Fibroblast of the conjunctiva (primary cell): ENCODE measurements at places on chromosomes 3 and 15.

DNA sequence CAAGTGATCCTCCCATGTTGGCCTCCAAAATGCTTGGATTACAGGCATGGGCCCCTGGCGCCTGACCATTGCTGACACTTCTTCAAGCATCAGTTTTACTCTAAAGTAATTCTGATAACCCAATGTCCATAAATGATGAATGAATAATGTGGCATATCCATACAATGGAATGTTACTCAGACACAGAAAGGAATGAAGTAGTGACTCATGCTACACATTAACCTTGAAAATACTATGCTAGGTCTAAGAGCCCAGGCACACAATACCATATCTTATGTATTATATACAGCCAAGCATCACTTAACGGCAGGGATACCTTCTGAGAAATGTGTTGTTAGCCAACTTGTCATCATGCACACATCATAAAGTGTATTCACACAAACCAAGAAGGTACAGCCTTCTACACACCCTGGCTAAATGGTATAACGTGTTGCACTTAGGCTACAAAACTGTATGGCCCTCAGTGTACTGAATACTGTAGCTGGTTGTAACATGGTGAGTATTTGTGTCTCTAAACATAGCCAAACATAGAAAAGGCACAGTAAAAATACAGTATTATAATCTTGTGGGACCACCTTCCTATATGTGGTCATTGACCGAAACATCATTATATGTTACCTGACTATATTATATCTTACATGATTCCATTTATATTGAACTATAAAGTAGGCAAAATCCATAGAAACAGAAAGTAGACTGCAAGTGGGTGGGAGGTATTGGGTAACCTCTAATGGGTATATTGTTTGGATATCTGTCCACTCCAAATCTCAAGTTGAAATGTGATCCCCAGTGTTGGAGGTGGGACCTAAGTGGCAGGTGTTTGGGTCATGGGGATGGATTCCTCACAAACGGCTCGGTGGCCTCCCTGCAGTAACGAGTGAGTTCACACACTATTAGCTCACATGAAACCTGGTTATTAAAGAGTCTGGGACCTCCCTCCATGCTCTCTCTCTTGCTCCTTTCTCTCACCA, 31.4 kb downstream of the MKRN2 start:
- DNase-seq = no peak

DNA sequence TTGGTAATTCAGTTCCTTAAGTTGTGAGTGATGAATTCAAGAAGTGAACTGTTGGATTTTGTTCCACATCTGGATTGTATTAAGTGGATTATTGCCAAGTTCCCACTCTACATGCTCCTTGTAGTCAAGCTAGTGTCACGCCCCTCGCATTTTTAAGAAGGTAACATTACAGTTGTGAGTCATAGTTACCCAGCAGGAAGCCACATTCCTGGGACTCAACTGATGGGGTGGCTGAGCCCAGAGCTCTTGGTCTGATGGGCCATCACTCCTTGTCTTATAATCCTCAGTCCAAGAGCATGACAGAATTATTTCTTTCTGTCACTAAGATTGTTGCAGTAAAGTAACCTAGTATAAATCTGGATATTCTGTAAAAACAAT, 102.7 kb downstream of the PTPRG start:
- DNase-seq = peak; percentile 94

- DNase-seq = no peak
These were observed 55.9 kb downstream of the SERP1 start for GRCh38 chr3:150490277-150490986.

DNA sequence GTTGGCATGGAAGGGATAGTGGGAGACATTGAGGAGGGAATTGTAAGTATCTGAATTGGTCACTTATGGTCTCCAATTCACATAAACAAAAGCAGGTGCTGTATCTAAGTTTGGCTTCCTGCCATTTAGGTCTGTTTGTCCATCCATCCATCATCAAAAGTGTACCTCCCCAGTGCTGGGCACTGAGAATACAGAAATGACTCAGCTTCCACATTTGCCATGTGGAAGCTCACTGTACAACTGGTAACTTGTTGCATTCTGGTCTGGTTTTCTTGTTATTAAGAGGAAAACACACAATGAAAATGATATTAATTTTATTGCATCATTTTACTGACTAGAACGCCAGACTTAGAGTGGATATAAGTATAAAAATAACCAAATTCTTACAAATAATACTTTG, 30.9 kb upstream of the MUC13 start:
- no peak for DNase-seq

- DNase-seq = no peak
These were observed 65.4 kb upstream of the UMPS start for GRCh38 chr3:124664804-124665203.

- DNase-seq = no peak
These were observed 44.8 kb upstream of the UMPS start for GRCh38 chr3:124685481-124685880.

- DNase-seq = no peak
These were observed 10.1 kb downstream of the MELTF start for GRCh38 chr3:197019535-197019934.

DNA sequence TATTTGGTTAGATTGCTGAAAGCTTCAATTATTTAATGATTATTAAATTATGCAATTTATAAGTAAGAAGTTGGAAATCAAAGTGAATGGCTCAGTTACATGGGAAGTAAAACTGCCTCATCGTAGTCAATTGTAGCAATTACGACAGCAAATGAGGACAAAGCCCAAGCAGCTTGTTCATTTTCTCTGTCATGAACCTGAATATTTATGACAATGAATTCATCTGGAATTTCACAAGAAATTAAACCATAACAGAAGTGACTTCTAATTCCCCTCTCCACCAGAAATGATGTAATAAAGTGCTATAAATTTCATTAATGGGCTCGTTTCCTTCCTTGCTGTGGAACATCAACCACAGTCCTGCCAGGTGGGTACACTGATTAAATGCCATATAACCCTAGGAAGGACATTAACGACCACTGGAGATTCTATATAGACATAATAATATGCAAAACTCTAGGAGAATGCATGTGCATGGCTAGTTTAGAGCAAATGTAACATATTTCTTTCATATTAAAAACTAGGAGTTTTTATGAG, 273.8 kb upstream of the DCBLD2 start:
- no peak for DNase-seq

GRCh38 chr3:39435006-39435748, 28.7 kb downstream of the RPSA start:
- no peak for DNase-seq

DNA sequence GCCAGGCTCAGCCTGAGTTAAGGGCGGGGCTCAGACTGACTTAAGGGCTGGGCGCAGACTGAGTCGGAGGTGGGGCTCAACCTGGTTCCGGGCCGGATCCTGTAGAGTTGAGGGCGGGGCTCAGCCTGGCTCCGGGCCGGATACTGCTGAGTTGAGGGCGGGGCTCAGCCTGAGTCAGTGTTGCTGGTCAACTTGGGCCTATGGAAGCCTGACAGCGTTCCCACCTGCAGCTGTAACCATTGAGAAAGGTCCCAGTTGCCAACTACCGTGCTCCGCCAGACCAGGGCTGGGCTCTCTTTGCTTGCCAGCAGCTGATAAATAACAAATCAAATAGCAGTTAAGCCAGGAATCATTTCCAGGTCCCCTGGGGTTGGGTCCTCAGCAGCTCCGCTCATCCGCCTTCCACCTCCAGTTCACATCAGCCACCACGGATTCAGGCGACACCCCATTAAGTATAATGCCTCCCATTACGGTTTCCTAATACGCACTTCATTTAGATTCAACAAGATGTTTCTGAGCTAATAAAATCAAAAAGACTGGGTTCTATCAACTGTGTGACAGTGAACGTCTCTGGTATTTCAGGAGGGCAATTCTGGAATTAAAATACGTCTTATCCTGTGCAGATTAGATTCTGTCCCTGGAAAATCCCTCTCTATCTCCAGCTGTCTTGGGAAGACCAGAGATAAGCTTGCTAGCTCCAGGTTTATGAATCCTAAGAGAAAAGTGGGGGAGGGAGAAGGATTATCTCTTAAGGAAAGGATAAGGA, 7.3 kb downstream of the GRIP2 start:
- no peak for DNase-seq

- DNase-seq = no peak
These were observed 79.2 kb downstream of the MEF2A start for GRCh38 chr15:99644913-99645542.

GRCh38 chr3:127168271-127168670, 24.7 kb upstream of the PRR23E start:
- no peak for DNase-seq

DNA sequence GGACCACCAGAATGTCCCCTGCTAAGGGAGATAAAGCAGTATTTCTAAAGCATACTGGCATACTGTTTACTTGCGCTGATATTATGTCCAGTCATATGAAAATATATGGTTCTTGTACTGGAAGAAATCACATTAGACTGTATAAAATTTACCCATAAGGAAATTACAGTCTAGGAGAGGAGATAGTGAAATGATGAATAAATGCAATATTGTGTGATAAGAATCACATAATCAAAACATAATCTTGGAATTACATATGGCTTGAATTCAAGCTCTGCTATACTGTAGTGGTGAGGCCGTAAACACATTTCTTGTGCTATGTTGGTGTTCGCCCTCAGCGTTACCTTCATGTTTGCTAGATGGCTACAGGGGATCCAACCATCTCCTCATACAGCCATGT, 20.7 kb upstream of the TGFBR2 start:
- no peak for DNase-seq

GRCh38 chr3:30578986-30579579, 27.3 kb upstream of the TGFBR2 start:
- no peak for DNase-seq

- no peak for DNase-seq
These were observed 6.8 kb downstream of the ADCY5 start for GRCh38 chr3:123442125-123442524.

DNA sequence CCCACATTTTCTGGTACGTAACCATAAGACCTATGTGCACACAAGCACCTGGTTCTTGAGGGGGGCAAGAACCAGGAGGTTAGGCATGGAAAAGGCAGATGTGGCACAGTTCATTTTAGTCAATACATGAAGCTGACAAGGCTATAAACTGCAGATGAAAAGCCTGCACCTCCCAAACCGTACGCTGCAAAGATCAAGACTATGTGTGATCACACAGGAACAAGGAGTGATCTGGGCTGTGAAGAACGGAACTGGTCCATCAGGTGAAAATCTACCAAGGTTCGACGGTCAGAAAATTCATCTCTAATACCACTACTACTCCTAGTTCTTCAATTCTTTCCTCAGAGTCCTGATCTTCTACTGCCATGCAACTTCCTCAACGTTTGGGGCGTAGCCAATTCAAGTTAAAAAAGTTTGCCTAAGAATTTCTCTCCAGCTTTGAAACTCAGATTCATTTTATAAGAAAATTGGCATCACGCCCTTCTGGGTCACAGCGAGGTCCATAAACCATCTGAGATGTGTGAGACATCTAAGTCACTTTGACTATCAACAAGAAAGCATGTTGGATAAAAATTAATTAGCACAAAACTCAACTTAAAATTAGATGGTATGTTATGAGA, 41.9 kb downstream of the PLD1 start:
- no peak for DNase-seq

- DNase-seq = no peak
These were observed 29.8 kb downstream of the CCR3 start for GRCh38 chr3:46272028-46272451.

- DNase-seq = peak; percentile 68
These were observed 95.3 kb downstream of the SLC49A4 start for GRCh38 chr3:122890077-122890719.

DNA sequence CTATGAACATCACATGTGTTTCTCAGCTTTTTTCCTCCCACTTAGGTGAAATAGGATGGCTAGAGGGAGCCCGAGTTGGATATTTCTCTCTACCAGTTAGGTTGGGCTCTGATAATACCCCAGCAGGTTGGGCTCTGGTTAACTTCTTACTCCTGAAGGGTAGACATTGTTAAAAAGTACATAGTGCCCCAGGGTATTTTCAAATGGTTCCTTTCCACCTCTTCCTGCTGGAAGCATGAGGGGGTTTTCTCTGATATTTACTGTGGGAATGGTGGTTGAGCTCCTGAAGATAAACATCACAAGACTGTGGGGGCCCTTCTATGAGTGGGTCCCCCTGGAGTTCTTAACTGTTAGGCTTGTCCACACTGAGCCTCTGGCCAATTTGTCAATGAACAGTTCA, 36.1 kb upstream of the SPESP1 start:
- no peak for DNase-seq

- no peak for DNase-seq
These were observed 213.1 kb downstream of the TBC1D2B start for GRCh38 chr15:77864211-77865105.

DNA sequence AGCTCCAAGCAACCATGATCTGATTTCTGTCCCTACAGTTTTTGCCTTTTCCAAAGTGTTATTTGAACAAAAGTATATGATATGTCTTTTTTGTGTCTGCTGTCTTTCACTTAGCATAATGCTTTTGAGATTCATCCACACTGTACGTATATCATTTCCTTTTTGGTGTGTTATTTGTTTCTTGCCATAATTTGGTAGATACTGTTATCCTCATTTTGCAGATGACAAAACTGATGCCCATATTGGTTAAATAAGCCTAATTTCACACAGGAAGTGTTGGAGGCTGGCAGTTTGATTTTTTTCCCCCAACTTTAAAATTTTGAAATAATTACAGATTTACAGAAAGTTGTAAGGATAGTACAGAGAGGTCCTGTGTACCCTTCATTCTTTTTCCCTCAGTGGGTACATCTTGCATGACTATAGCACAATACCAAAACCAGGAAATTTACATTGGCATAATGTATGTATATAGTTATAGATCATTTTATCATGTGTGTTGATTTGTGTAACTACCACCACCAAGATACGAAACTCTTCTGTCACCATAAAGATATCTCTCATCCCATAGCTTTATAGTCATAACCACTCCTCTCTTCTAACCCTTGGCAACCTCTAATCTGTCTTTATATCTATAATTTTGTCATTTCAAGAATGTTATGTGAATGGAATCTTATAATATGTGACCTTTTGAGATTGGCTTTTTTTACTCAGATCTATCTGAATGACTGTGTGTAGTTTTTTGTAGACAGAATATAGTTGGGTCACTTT, 55.6 kb downstream of the RASA2 start:
- DNase-seq = no peak

DNA sequence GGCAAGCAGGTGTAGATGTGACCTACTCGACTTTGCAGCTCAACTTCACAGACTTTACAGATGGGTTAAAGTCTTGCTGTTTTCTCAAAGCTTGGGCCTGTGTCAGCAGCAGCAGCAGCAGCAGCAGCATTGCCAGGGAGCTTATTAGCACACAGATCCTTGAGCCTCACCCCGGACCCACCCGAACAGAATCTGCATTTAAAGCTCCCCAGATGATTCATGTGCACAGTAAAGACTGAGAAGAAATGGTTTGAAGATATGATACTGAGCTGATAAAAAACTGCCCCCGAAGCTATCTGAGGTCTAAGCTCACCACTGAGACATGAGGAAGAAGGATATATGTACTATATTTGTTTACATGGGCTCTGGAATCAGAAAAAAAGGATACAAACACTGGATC, 231.7 kb downstream of the ARPP21 start:
- DNase-seq = no peak

DNA sequence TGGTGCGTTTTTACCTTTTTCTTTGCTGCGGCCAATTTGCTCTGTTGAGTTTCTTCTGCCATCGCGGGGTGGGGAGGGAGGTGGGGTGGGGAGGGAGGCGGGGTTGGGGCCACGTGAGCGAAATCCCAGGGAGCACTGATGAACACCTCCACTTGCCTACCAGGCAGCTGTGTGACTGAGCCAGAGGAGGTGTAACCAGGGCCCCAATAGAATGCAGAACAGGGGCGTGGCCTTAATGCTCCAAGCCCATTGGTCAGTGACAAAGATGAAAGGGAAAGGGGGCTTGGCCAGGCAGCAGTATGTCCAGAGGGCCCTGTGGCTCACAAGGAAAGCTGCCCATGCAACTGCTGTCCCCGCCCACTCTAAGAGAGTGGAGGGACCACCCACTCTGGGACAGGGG, 21.4 kb upstream of the OR4F6 start:
- DNase-seq = no peak
